ENCODE measurements at places on chromosomes 3 and 15.

DNA sequence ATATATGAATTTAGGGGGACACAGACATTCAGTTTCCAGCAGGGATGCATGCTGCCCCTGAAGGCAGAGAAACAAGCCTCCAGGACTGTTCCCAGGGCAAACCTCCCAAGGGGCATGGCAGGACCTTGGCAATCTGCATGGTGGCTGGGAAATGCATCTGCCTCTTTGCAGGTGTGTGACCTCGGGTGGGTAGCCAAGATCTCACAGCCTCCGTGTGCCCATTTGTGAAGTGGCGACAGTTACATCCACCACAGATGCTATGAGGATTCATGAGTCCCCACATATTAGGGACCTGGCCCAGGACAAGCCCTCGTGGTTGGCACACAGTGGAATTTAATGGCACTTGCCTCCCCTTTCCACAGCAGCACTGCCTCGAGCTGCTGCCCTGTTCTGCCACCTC lies 29.9 kb downstream of the SLC28A1 start:
- DNase-seq: no peak

- DNase-seq: no peak
These were observed 190.7 kb upstream of the UBE2E1 start for GRCh38 chr3:23615068-23615467.

DNA sequence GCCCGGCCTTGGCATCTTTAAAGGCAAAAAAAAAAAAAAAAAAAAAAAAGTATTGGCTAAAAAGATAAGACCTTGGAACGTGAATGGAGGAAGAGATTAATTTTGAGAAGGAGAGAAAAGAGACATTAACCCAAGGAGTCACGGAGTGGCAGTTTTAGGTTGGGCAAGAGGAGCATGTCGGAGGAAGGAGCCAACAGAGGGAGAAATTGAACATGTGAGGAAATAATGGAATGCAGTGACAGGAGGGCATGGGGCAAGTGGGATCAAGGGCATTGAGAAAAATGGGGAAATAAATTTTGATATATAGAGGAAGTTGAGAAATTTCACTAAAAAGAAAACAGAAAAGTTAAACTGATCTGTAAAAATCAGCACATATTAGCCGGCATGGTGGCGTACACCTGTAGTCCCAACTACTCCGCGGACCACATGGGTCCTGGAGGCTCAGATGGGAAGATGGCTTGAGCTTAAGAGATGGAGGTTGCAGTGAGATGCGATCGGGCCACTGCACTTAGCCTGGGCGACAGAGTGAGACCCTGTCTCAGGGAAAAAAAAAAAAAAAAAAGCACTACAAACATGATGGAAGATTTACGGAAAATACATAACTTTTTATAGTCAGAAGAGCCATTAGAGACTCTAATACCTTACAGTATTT lies 1.2 kb downstream of the HAUS2 start:
- no peak for DNase-seq

DNA sequence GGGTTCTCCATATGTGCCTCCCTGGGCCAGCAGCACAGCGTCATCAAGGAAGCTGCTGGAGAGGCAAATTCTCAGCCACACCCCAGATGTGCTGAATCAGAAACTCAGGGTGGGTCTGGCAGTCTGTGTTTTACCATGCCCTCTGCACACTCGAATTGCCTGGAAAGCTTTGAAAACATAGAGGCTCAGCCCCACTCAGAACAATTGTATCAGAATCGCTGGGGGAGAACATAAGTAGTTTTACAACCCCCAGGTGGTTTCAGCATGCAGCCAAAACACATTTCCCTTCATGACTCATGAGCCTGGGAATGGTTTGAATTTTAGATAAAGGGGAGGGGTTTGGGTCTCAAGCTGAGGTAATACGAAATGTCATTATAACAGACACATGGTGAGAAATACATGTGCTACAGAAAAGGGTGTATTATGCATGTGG lies 9.6 kb downstream of the TGM4 start:
- DNase-seq: no peak

DNA sequence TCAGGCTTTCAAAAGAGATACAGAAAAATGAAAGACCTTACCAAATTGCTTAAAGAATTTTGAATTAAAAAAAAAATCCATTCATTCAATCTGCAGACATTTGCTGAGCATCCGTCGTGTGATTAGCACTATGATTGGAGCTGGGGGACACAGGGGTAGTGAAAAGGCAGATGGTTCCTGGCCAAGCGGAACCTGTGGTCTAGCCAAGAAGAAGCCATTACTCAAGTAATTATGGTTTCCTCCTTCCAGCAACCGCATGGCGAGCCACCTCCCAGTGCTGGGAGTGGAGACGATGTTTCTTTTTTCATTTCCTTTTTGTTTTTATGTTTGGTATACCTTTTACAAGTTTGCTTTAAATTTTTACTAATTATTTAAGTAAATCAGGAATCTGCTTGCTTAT lies 140.2 kb downstream of the CACNA2D3 start:
- no peak for DNase-seq

GRCh38 chr15:34311563-34311962 lies 26.0 kb downstream of the SLC12A6 start:
- no peak for DNase-seq

- no peak for DNase-seq
These were observed at the start of gene LOXL1 for GRCh38 chr15:73926219-73927002. LOXL1 (plus strand) TSS chr15:73926462; CDS start chr15:73926784, 322 bp downstream.

GRCh38 chr3:10928407-10928960 lies 64.1 kb upstream of the SLC6A1 start:
- DNase-seq: no peak

- DNase-seq: no peak
These were observed 8.3 kb upstream of the TMEM207 start for GRCh38 chr3:190458040-190458439.

- no peak for DNase-seq
These were observed 318.0 kb downstream of the FGF12 start for GRCh38 chr3:192409201-192409837.

DNA sequence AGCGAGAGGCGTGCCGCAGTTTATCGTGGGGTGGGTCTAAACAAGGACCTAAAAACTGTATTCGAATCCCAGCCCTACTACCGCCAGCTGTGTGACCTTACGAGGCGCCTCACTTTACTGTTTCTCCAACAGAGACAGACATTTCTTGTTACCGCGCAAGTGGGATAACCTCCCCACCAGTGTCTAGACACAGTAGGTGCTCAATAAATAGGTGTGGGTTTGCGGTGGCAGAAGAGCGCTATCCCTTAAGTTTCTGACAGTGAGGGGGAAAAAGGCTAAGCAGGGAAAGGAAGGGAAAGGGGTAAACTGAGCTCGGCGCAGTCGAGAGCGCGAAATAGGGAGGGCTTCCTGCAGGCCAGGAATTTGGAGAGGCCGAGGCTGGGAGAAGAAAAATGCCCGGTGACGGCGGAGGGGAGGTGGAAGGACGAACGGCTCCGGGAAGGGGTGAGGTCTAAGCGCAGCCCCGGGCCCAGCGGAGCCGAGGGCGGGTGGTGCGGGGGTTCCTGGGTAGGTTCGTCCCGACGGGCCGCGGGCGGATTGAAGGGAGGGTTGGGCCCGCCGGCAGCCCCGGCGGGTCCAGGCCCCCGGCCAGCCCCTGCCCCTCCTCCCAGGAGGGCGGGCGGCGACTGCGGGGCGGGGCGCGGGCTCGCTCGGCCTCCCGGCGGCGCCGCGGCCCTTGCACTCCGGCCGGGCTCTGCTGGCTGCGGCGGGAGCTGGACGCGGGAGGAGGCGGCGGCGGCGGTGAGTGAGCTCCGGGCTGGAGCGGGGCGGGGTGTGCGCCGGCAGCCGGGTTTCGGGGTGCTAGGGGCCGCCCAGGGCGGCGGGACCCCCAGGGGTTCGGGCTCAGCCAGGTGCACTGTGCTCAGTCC lies at the start of gene CGNL1:
CGNL1 (plus strand) TSS at position 679 of the 869 bp plus-strand sequence. CDS start 61,495 bp downstream, outside the sequence.
- peak; percentile 78 for DNase-seq

DNA sequence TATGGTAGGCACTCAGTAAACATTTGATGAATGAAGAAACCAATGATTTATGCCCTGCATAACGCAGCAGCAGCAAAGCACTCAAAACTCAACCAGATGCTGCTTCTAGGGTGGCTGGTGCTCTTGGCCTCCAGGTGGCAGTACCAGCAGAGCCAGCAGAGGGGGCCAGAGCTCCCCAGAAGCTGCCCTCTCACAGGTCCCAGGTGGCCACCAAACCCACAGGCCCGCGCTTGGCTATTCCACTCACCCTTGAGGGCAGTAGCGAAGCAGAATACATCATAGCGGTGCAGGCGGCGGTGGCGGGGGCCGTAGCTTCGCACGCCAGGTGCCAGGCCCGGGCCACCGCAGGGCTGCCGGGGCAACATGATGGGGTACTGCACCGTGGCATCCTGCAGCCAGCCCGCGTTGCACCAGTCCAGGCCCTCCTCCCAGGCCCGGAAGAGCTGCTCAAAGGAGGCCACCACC lies 16.6 kb downstream of the HAPLN3 start:
- no peak for DNase-seq

- DNase-seq: no peak
These were observed 34.9 kb downstream of the PRKCI start for GRCh38 chr3:170257145-170257544.

DNA sequence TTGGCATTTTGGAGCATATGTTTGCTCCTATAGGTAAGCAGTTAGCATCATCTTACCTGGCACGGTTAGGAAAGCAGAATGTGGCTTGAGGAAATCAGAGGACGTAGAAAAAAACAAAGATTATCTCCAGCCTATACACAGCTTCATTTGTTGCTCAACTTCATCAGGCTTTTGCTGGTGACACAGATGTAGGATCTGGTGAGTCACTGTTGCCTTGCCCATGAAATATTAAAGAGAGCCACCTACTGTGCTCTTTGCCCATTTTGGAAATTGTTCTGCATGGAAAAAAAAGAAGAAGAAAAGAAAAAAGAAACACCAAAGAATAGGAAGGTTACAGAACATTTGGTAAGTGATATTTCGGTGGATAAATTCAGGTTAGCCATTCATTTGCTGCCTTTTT lies 3.8 kb downstream of the IL1RAP start:
- DNase-seq: no peak

- DNase-seq: no peak
These were observed 19.6 kb downstream of the ATG7 start for GRCh38 chr3:11291808-11292207.

DNA sequence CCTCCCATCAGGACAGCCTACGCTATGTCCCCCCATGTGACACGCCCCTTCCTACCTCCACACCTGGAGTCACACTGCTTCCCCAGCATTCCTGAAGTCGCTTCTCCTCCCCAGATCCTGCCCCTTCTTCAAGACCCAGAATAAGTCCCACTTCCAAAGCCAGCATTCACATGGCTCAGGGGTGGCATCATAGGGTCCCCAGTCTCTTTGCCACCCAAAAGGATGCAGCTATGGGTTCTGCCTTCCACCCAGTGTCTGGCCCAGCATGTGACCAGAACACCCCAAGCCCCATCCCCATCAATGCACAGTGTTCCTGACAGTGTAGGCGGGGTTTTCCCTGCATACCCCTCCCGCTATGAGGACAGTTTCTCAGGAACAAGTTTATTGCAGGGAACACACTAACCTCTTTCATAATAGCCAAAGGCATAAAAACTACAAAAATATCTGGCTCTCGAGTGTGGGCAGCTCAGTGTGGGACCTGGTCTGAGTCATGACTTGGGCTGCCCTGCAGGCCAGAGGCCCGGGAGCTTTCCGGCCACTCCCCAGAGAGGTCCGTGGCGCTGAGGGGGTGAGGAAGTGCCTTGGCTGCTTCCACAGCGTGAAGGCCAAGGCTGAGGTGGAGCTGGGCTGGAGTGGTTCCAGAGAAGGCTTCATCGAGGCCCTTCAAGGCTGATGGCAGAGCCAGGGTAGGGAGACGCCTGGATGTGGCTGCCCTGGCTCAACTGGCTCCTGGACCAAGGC lies 5.8 kb downstream of the ISLR start:
- DNase-seq: no peak

- DNase-seq: no peak
These were observed 459.9 kb downstream of the RAP2B start for GRCh38 chr3:153621953-153622352.

- no peak for DNase-seq
These were observed 78.5 kb downstream of the CD47 start for GRCh38 chr3:108012304-108012703.

GRCh38 chr15:98653686-98654085 lies 5.3 kb downstream of the IGF1R start:
- DNase-seq: no peak

DNA sequence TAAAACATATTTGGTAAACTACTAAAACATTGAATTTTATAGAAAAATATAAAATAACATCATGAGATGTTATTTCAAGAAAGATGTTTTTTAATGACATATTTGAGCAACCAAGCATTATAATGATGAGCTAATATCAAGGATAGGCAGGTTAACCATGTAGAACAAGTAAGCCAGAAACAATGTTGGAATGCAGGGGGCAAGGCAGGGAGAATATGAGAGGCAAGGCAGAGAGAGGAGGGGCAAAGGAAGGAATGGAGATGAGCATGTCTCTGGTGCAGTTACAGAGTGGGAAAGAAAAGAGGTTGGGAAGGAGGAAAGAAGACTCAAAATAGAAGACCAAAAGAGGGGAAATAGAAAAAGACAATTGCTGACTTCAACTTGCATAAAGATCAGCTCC lies 390.4 kb downstream of the MCTP2 start:
- DNase-seq: no peak

DNA sequence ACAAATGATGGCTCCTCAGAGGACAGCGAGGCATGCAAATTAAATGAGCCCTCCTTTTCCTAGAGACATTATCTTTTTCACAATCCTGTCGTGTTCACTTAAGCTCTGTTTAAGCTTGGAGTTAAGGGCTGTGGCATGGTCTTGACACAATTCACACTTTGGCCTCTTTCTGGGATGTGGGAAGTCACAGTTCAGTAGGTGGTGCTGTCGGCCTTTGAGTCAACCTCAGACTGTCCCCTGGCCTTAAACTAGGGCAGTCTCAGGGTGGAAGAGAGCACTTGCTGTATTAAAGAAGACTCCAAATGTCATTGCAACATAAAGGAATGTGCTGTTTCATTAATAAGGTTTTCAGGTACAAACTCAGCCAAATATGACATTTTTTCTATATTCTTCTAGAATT lies 351.0 kb downstream of the MCTP2 start:
- DNase-seq: no peak

GRCh38 chr3:72411843-72412242 lies 436.4 kb downstream of the SHQ1 start:
- no peak for DNase-seq

DNA sequence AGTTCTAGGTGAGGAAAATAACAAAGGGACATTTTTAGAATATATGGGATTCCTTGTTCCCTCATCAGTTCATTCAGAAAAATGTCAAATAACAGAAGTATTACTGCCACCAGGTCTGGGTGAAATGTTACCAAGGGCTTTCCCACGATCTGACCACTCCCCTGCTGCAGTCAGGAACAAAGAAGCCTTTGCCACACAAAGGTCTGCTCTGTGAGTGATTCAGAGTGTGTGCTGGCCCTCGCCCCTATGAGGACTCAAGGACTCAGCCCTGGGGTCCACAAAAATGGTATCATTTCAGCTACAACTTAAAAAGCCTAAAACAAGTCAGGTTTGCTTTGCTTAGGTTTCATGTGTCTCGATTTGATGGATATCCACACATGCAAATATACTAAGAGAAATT lies 5.0 kb downstream of the MKRN3 start:
- DNase-seq: no peak

GRCh38 chr3:14907043-14907966 lies 40.1 kb upstream of the NR2C2 start:
- DNase-seq: no peak

GRCh38 chr15:26223720-26224119 lies 360.6 kb upstream of the ATP10A start:
- DNase-seq: no peak
